Right cardiac atrium (tissue), 5 donors: ENCODE measurements at places on chromosomes 2 and 18.

DNA sequence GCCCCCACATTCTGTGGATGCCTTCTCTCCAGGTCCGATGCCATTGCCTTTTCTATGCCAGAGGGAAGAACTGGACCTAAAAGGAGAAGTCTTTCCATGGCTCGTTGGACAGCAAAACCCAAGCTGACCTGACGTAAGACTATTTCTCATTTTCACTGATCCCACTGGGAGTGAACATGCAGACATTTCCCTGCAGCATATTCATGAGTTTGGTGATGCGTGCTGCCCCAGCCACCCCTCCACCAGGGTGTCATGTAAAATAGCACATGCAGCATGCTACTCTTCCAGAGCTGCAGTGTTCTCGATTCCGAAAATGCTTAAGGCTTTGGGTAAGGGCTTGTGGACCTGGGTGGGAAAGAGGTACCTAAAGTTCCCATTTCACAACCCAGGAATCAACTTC, 221.2 kb downstream of the UXS1 start:
- no peak for DNase-seq

- no peak for DNase-seq
These were observed 113.8 kb downstream of the KYNU start for GRCh38 chr2:142991295-142991694.

DNA sequence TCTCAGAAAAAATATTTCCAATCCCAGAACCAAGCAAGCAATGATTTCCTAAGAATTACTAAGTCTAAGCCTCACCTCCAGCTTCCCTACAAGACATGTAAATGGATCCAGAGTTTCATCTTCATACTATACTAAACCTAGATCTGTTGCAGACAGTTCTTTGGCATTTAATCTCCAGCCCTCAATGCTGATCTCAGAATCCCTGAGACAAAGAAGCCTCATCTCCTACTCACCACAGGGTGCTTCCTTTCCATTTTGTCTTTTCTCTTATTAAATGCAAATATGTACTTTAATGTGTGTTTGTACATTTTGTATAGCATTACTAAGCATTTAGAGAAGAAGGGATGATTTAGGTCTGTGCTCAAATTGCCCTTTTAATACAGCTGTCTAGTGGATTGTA, 954.9 kb downstream of the TDRD15 start:
- no peak for DNase-seq

DNA sequence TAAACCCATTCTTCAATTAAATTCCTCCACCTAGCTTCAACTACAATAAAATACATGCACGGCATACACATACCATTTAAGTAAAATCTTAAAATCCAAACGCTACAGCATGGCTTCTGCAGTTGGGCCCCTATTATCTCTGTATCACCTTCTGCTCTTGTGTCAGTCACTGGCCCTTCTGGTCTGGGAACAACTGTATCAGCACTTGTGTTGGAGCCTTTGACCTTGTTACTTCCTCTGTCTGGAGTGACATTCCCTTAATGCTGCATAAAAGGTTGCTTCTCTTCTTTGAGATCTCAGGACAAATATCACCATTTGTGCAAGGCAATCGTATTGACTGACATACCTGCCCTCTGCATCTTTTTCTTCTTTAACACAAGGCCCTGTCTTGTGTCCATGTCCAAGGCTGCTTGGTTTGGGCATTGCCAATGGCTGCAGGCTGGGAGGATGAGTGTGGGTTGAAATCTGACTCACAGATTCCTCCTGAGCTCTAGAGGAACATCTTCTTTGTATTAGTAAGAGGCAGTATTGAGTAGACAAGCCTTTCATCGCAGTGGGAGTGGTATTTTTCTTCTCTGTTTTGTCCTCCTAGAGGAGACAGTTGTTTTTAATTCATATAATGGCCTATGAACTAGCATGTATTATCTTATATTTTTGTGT, 267.8 kb upstream of the TRIB2 start:
- DNase-seq = no peak

GRCh38 chr2:172836347-172836821, 100.7 kb downstream of the RAPGEF4 start:
- no peak for DNase-seq

DNA sequence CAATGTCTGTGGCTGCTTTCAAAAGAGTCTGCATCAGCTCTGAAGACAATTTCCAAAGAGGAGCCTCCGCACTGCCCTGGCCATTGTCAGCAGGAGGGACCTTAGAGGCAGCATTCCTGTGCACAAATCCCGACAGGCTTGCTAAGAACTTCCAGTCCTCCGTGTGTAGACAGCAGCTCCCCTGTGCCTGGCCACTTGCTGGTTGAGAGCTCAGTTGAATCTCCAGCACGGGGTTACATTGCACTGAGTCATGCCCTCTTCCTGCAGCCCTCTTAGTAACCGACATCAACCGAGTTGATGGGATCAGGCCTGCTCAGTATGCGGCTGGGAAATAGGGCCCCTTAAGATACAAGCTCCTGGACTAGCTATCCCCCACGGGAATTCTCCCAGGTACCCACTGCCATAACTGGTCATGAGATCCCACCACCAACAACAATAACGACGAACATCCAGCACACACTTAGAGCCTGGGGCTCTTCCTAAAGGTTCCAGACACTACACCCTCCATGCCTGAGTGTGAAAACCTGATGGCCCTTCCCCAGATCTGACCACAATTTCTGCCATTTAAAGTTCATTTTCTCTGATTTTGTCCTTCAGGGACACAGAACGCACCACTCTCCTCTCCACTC, 12.0 kb downstream of the ATP6V1B1 start:
- DNase-seq = no peak

DNA sequence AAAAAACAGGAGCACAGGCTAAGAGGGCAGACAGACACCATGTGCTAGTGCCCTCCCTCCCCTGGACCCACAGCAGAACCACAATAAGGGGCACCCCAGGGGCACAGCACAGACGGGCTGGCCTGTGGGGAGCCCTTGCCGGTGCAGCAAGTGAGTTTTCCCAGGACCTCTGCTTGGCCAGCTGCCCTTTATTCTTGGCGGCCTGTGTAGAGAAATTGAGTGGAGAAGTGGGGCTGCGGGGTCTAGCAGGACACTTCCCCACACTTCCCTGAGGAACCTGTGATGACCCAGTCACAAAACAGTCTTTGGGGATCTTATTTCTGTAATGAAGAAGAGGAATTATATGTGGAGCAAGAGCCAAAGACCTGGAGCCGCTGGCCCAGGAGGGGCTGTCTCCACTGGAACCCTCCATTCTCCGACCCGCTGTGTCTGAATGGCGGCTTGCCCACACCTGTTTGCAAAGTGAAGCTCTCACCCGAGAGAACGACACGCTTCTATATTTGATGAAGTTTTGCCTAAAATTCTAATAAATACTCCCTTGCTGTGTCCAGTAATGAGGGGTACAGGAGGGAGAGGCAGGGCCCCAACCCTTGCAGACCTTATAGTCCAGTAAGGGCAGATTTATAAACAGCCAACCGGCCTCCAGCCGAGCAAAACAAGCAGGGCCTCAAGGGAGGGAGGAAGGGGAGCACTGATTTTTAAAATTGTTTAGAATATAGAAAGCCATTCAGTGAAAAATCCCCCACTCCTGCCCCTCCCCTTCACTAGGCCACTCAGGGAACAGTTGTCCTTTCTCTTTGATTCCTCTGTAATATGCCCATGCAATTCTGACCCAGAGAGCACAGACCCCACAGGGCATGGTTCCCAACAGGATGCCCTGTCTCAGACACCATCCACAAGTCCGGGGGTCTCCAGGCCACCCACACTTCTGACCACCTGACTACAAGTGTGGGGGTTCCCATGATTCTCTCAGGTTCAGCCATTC, 44.7 kb upstream of the SNED1 start:
- DNase-seq = no peak

- no peak for DNase-seq
These were observed 1.3 kb downstream of the ERICH2 start for GRCh38 chr2:170771421-170771937.

GRCh38 chr18:26440644-26441043, 107.7 kb downstream of the KCTD1 start:
- DNase-seq = no peak

DNA sequence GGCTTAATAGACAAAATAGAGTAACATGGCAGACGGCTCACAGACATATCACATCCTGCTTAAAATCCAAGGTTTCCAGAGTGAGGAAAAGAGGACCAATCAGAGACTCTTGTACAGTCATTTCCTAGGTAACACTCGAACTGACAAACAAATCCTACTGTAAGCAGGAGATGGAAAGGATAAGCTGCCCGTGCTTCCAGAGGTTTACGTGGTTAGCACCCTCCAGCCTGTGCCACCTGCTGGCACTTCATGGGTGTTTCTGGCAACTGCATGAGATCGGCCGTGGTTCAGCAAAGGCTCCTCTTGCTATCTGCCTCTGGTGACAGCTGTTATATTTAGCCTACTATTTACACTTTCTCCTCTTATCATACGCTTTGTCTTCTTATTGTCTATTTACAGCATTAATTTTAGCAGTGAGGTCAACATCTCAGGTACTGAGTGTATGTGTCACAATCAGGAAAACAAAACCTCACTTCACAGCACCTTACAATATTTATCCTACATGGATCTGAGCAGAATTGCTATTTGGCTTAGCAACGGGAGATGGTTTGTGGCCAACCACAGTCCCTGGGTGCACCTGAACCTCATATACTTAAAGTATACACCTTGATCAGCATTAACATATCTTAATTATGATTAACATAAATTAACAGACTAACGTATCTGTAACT, 226.9 kb downstream of the TMEM163 start:
- no peak for DNase-seq
